ENCODE measurements at places on chromosomes 12 and 14.

DNA sequence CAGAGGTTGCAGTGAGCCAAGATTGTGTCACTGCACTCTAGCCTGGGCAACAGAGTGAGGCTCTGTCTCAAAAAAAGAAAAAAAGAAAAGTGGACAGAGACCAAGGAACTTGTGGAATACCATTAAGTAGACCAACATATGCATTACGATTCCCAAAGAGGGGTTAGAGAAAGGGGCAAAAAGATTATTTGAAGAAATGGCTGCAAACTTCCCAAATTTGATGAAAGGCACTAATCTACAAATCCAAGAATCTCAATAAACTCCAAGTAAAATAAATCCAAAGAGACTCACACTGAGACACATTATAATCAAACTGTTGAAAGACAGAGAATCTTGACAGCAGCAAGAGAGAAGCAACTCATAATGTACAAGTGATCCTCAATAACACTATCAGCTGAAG lies 4.8 kb upstream of the OXA1L start:
- no peak for DNase-seq

DNA sequence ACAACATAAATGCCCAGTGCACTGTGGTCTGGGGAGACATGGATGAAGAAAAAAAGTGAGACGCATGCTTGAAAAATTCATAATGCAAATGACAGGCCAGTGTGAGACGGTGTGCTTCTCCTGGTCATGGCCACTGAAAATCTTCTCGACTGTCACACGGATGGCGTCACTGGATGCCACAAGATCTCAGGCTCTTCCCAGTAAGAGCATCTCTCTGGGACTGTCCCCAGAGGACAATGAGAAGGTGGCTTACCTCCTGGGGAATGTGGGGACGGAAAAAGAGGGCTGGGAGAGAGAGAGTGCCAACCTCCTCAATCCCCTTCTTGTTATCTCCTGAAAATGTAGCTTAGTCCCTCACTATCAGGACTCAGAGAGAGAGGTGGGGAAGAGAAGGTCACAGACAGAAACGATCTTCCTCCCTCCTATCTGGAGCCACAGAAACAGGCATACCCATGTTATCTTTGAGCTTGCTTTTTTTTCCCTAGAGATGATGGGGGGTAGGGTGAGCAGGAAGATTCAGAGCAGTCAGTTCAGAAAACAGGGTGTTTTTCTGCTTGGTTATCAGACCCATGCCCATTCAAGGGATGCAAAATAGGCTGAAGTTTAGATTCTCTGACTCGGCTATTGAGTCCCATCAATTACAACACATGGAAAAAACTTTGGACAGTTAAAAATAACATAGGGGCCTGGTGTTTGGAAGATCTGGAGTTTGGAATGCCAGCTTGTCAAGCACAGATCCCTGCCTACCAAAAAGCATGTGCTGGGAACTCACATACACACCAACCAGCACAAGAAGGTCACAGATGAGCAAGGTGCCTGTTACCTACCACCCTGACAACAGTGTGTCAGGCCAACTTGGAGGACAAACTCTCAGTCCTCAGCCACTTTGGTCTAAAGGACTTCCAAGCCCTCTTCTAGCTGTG lies 24.2 kb downstream of the DPF3 start:
- DNase-seq = no peak

DNA sequence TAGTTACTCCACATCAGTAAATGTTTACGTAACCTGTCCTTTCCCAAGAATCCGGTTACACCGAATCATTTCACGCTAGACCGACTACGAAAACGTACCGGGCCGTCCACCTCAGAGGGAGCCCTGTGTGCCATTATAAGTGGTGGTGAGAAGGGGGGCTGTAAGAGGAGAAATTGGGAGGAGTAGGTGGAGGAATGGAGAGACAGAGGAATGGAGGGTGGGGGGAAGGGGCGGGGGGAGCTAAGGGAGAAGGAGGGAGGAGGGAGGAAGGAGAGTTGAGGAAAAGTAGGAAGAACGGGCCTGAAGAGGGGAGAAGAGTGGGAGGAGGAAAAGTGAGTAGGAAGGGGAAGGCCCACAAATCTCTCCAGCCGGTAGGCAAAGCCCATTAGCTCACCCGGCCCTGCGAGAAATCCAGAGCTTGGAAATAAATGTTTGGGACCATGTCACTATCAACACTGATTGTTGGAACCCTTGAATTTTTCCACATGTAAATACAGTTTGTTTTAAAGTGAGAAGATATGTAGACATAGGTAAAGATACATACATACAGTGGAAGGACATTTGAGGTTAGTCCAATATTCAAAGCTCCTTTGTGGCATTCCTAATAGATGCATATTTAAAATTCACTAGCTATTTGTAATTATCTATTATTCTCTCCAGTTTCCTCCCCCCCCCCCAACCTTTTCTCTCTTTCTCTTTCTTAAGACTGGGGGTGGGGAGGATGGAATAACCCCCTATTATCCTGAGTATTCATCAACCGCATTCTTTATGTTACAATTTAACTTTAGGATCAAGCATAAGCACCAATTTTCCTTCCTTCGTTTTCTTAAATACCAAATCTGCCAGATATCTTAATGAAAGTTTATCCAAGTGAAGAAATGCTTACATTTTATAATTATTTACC lies 2.1 kb upstream of the FOXG1 start:
- no peak for DNase-seq

- DNase-seq = no peak
These were observed 159.1 kb upstream of the LMNTD1 start for GRCh38 chr12:25712169-25712568.

- no peak for DNase-seq
These were observed 17.1 kb downstream of the CCDC85C start for GRCh38 chr14:99586761-99587459.

- DNase-seq = no peak
These were observed 6.4 kb downstream of the SUSD6 start for GRCh38 chr14:69617796-69618195.

DNA sequence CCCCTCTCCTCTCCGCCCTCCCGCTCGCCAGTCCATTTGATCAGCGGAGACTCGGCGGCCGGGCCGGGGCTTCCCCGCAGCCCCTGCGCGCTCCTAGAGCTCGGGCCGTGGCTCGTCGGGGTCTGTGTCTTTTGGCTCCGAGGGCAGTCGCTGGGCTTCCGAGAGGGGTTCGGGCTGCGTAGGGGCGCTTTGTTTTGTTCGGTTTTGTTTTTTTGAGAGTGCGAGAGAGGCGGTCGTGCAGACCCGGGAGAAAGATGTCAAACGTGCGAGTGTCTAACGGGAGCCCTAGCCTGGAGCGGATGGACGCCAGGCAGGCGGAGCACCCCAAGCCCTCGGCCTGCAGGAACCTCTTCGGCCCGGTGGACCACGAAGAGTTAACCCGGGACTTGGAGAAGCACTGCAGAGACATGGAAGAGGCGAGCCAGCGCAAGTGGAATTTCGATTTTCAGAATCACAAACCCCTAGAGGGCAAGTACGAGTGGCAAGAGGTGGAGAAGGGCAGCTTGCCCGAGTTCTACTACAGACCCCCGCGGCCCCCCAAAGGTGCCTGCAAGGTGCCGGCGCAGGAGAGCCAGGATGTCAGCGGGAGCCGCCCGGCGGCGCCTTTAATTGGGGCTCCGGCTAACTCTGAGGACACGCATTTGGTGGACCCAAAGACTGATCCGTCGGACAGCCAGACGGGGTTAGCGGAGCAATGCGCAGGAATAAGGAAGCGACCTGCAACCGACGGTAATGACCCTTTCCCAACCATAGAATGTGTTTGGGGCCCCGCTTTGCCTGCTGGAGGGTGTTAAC lies 615 bp downstream of the CDKN1B start:
- peak; percentile 37 for DNase-seq

- DNase-seq = no peak
These were observed 32.6 kb downstream of the PPP2R5E start for GRCh38 chr14:63510538-63510937.

DNA sequence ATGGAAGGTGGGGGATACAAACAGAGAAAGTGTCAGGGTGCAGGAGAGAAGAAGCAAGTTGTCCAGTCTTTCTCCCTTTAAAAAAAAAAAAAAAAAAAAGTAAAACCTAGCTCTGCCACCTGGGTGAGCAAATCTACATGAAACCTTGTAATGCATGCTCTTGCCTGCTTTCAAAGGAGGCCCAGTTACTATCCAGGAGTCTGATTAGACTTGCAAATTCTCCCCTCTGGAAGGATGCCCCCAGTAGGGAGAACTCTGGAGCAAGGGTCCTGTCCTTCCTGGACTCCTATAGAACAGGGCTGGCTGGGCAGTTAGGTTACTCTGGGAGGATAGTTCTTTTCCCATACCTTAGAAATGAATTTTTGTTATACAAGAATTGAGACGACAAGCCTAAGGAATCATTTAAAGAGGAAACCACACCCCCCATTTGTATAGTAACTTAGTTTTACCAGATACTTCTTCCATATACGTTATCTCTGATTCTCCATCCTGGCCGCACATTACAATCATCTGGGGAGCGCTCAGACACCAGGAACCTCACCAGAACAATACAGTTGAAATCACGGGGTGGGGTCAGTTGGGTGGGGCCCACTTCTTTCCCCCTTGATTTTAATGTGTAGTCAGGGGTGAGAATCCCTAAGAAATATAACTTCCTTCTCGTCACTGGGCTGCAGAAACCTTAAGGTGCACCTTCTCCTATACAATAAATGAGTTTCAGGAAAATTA lies 30.5 kb downstream of the RAB35 start:
- DNase-seq = no peak

- DNase-seq = no peak
These were observed 4.7 kb downstream of the LRP1-AS start for GRCh38 chr12:57142727-57143126.

DNA sequence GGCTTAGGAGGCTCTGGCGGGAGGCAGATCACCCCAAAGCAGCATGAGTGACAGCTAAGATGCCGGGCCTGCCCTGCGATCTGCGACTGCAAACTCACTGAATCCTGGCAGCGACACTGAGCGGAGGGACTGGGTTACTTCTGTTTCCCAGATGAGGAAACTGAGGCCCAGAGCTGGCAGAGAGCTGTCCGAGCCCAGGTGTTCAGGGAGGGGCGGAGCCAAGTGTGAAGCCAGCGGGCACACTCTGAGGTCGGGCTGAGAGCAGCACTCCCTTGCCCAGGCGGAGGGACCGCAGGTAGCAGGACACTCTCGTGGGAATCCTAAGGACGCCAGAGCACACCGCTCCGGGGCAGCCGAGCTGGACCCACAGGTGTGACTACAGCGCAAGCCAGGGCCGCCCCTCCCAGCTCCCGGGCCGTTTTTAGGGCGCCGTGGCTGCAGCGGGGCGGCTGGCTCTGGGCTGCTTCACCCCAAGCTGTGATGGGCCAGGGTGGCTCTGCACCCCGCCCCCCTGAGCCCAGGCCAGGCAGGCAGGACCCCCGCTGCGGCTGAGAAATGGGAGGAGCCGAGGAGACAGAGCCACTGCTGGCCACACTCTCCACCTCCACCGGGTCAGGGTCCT lies 27.4 kb downstream of the MMP17 start:
- no peak for DNase-seq

GRCh38 chr14:49019467-49020115 lies 566.6 kb downstream of the RPS29 start:
- DNase-seq = no peak

GRCh38 chr12:62164036-62164435 lies 96.2 kb upstream of the USP15 start:
- DNase-seq = no peak

- DNase-seq = peak; percentile 37
These were observed 2.8 kb downstream of the ZFP36L1 start for GRCh38 chr14:68789821-68790643.

GRCh38 chr12:21662122-21662792 lies 4.6 kb upstream of the LDHB start:
- no peak for DNase-seq

- DNase-seq = no peak
These were observed 36.0 kb downstream of the PUS7L start for GRCh38 chr12:43722621-43723020.

- peak; percentile 74 for DNase-seq
These were observed 41.4 kb upstream of the AMIGO2 start for GRCh38 chr12:47121146-47121545.

DNA sequence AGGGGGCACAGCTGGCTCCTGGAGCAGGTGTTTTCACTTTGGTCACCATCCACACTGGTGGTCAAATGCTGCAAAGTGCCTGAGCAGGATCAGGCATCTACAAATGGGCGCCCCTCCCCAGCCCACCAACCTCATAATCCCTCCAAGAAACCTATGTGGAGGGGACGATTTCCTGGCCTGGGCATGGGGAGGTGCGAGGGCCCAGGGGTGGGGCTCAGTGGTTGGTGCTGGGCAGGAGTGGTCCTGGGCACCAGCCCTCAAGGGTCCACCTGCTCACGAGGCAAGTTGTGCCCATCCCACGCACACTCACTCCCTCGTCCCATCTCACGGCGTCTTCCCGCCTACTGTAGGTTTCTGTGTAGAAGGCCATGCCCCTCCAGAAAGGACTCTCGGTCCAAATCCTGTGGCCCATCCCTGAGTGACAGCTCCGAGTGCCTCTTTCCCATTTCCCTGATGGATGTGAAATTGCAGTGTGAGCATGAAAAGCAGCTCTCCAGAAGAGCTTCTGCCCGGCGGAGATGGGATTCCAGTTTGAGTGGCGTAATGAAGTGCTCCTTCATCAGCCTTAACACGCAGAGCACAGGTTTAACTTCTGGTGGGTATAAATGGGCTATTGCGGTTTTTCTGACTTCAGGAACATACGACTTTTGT lies 36.9 kb downstream of the SLC15A4 start:
- DNase-seq = no peak

GRCh38 chr12:120194534-120195395 lies at the start of gene GCN1:
Gene GCN1, minus strand, starts transcription at chr12:120194715. Its CDS starts 18 bp downstream, at chr12:120194697.
- peak; percentile 84 for DNase-seq

DNA sequence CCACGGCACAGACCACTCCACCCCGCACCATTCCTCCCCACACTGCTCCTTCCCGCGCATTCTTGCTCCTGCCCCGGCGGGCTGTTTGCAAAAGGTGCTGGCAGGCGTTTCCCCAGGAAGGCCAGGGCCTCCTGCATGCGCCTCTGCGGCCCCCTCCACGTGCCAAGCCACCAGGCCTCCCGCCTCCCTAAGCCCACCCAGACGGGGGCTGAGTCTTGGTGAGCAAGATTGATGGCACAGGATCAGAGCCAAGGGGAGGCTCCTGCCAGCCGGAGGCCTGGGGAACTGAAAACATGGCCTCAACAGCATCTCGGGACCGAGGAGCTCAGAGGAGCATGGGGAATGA lies 328.3 kb upstream of the DIO3 start:
- DNase-seq = no peak

GRCh38 chr12:52193532-52193931 lies 1.7 kb upstream of the KRT80 start:
- no peak for DNase-seq

GRCh38 chr14:65231286-65231980 lies 129.1 kb upstream of the MAX start:
- DNase-seq = no peak

DNA sequence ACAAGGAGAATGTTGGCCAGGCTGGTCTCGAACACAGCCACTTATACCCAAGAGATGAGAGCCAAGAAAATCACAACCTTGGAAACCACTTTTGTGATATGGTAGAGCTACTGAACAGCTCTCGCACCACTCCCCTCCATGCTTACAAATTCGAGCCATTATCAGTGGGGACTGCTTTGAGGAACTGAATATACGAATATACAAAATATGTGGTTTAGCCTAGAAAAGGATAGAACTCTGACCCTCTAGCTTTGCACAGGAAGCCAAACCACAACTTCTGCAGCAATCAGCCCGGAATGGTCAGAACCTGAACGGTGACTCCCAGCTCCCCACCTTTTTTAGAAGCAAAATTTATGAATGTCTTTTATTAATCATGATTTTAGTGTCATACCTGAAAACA lies 129.8 kb upstream of the TMEM132C start:
- DNase-seq = no peak

GRCh38 chr12:74537126-74537706 lies 419 bp upstream of the ATXN7L3B start:
- peak; percentile 53 for DNase-seq

GRCh38 chr12:130835436-130835835 lies 3.6 kb downstream of the STX2 start:
- DNase-seq = no peak

- no peak for DNase-seq
These were observed 20.0 kb downstream of the IRF2BPL start for GRCh38 chr14:77008541-77008940.

Data from mammary epithelial cell (primary cell).